COLO829 (cell line): ENCODE measurements at places on chromosomes 16 and 17.

DNA sequence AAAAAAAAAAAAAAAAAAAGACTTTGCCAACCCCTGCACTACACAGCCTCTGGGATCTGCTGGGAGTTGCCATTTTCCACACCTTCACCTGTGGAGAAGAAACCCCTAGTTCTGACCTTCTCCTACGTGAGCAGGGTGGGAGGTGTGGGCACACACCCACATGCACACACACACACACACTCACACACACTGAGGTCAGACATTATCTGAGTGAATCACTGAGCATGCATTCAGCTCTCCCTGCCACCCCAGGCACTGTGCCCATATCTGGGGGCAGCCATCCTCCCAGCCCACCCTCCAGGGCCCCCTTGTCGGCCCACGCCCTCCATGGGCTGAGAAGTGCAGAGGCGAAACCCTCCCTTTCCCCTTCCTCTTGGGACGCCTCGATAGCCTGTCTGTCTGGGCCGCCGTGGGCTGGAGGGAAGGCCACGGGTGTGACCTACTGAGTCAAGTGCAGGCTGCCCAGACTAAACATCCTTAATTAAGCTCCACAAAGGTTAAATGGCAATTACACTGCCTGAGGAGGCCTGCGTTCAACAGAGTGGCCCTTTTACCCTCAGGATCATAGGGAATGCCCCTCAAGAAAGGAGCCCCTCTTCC lies 143.8 kb downstream of the C16orf95 start:
- no peak for DNase-seq

DNA sequence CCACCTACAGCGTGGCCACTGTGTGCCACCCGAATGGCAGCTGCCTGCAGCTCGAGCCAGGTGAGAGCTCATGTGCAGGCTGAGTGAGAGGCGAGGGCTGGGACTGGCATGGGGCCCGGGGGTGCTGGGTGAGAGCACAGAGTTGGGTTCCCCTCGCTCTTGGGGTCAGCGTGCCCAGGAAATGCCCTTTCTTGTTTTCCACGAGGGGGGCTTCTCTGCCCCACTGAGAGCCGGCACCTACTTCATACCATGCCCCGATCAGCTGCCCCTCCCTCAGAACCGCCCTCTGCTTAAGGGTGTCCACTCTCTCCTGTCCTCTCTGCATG lies 10.1 kb downstream of the ACE start:
- DNase-seq = no peak

DNA sequence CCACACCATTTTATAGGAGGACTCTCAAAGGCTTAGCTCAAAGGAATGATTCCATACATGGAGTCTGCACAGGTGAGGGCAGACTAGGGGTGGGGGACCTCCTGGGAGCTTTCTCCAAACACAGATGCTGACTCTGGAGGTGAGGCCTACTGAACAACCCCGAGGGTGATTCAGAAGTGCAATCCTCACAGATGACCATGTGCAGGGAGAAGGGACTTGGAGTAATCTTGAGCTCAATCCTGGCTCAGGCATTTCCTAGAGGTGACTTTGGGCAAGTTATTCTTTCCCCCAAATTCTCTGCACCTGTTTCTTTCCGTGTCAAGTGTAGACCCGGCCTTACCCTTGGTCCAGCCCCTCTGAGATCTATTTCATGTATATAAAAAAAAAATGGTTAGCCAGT lies 401.5 kb downstream of the SLC39A11 start:
- no peak for DNase-seq

GRCh38 chr16:11088074-11088730 lies 143.8 kb downstream of the CLEC16A start:
- DNase-seq = no peak

DNA sequence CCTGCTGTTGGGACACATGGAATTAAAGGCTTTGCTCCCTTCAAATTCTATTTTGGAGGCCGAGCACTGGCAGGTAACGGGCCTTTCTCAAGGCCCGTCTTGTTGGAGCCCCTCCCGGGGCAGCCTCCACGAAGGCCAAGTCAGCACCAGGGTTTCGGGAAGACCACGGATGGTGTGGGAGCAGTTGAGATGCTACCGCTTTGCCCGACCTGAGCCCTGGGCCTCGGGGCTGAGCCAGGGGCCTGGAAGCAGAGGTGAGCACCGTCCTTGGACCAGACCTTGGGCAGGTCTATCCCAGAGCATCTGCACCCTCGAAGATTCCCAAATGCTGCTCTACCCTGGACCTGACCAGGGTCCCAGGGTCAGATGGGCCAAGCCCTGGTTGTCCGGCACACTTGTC lies 23.0 kb downstream of the C17orf100 start:
- DNase-seq = no peak

- DNase-seq = no peak
Observed at GRCh38 chr16:84180519-84181140, 6.2 kb downstream of the TAF1C start.

GRCh38 chr17:58318065-58318481 lies 10.5 kb downstream of the TSPOAP1 start:
- DNase-seq = no peak

DNA sequence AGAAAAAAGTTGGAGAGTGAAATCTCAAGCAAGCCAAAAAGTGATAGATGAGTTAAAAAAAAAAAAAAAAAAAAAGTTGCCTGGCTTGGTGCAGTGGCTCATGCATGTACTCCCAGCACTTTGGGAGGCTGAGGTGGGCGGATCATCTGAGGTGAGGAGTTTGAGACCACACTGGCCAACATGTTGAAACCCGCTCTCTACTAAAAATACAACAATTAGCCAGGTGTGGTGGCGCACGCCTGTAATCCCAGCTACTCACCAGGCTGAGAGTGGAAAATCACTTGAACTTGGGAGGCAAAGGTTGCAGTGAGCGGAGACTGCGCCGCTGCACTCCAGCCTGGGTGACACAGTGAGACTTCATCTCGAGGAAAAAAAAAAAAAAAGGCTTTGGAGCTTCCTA lies 668.8 kb downstream of the WWOX start:
- DNase-seq = no peak

DNA sequence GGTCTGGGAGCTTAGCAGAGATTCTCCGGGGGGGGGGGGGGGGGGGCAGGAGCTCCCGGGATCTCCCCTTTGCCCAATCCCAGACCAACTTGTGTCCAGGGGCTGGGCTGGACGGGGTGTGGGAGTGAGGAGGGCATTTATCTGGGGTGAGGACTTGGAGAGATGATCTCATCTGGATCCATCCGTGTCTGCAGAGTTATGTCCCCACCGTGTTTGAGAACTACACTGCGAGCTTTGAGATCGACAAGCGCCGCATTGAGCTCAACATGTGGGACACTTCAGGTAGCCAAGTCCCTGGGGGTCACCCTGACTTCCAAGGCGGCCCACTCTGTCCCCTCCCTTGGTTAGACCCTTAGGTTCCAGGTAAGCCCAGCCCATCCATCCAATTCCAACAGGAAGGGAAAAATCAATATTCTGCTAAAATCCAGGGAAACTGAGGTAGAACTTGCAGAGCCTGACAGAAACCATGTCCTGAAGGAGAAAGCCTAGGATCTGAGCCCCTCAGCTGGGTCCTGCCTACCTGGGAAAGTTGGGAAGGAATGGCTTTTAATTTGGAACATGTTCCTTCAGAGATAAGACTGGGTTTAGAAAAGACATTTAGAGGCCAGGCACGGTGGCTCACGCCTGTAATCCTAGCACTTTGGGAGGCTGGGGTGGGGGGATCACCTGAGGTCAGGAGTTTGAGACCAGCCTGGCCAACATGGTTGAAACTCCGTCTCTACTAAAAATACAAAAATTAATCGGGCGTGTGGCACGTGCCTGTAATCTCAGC lies 921 bp downstream of the RND2 start:
- no peak for DNase-seq

GRCh38 chr16:67613808-67614207 lies 31.1 kb upstream of the CARMIL2 start:
- no peak for DNase-seq

DNA sequence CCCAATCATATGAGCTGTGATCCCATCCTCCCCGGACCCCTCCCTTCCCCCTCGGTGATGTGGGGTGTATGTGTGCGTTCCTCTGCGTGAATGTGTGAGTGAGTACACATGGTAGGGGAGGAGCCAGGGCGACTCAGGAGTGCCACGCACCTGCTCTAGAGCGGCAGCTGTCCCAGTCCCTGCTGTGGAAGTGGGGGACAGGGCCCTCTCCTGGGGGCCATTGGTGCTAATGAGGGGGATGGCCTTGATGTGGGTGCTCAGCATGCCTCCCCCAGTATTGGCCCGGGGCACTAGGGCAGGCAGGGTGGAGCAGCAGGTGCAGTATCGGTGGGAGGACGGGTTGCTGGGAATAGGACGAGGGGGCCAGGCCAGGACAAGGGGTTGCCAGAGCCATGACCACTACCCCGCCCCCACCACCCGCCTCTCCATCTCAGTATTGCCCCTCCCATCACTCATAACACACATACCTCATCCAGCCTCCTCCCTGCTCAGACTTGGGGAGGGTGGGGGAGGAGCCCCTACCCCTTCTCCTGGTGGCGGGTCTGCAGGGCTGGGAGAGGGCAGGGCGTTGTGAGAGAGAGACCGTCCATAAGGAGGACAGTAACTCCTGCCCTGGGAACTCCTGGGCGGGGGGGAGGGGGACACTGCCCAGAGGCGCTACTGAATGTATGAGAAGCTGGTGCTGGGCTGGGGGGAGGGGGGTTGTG lies 8.5 kb downstream of the NR1D1 start:
- no peak for DNase-seq

DNA sequence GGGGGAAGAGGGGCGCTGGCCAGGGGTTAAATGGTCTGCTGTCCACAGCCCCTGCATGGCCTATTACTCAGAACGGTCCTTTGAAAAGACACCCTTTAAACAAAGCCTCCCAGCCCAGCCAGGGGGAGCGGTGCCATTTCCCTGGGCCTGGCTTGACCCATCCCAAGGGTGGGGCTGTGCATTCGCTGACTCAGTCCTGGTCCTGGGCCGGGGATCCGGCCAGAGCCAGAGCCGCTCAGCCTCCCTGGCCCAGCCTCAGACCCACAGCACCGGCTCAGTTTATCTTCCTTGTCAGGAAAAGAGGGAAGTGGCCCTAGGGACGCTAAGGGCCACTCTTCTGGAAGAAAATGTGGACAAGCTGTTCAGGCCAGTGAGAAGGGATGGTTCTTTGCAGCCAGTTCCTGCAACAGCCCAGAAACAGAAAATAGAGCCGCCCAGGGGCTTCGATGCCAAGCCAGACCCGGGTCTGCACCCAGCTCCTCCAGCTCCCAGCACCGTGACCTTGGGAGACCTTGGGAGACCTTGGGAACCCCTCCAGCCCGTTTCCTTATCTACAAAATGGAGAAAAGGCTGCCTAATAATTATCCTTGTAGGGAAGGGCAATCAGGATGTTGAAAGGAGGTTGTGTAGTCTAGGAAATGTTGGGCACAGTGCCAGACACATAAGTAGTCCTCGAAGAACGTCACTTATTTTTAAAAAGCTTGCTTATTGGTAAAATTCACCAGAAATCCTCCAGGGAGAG lies 82.5 kb downstream of the ZDHHC7 start:
- DNase-seq = no peak

- peak; percentile 77 for DNase-seq
Observed at GRCh38 chr16:21666772-21667171, 3.0 kb downstream of the OTOA start.

GRCh38 chr17:46173153-46173552 lies 20.1 kb downstream of the KANSL1 start:
- no peak for DNase-seq

GRCh38 chr16:29784157-29784556 lies 6.1 kb downstream of the ZG16 start:
- DNase-seq = no peak

GRCh38 chr16:56828647-56829046 lies 36.4 kb upstream of the SLC12A3 start:
- no peak for DNase-seq

- DNase-seq = no peak
Observed at GRCh38 chr16:84689111-84689510, 10.7 kb upstream of the USP10 start.

GRCh38 chr17:49717371-49717861 lies 9.7 kb upstream of the SLC35B1 start:
- DNase-seq = no peak

- DNase-seq = peak; percentile 69
Observed at GRCh38 chr16:89917773-89918452, 749 bp upstream of the MC1R start.

DNA sequence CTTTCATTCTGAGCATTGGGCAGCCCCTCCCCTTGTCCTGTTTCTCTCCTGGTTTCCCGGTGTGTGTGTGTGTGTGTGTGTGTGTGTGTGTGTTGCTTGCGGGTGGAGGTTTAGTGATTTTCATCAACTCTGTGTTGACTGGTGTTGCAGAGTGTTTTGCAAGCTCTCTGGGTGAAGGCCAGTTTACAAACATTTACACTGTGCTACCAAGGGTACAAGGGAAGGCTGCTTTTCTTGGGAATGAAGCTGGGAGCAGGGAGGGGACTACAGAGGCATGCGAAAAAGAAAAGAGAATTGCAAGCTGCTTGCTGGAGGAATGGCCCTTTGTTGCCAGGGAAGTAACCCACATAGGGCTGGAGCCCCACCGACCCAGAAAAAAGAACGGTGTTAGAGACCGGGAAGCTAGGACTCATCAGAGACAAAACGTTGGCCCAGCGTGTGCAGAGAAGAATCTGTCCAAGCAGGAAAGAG lies 29.6 kb downstream of the HS3ST3B1 start:
- no peak for DNase-seq

- no peak for DNase-seq
Observed at GRCh38 chr17:48790607-48791127, 26.4 kb downstream of the TTLL6 start.

DNA sequence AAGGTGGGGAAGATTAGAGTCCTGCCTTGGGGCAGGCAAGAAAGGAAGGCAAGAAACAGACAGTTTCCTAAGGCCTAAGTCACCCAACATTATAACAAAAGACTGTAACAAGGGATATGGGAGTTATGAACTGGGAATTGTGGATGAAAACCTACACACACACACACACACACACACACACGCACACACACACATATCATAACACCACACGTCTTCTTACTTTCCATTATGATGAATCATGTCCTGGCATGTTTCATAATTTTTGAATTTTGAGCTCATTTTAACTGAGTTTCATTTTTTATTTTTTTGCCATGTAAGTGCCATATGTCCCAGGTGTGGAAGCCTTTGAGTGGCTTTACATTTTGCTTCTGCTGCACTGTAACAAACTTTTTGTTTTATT lies 29.9 kb downstream of the HS3ST2 start:
- DNase-seq = no peak

DNA sequence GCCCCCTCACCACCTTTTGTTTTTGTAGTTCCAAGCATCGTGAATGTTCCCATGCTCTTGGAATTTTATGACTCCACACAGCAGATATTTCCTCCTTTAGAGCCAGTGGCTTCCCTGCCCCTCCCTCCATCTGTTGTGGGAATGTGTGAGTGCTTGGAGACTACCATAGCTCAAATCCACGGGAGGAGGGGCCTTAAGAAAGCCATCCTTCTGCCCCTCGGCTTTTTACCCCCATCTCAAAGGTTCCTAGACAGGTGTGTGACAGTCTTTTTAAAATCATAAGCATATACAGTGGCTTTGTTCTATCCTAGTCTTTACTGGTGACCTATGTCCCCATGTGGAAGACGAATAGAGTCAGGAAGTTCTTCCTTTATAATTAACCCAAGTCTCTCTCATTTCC lies 47.2 kb downstream of the YPEL2 start:
- DNase-seq = no peak
